ENCODE measurements at places on chromosomes 6 and 20.

DNA sequence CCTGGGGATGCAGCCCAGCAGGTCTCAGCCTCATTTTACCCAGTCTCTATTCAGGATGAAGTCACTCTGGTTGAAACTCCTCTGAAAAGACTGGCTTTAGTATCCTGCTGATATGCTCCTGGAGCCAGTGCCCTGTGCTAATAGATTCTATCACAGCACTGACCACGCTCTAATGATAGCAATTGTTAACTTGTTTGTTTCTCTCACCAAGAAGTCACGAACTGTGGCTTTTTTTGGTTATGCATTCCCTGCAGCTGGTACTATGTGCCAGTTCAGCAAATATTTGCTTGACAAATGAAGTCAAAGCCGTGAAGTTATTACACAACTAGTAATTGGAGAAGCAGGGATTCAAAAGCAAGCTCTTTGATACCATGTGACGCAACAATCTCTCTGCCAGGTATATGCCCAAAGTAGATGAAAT lies 754.6 kb downstream of the KIF16B start:
- no peak for DNase-seq

DNA sequence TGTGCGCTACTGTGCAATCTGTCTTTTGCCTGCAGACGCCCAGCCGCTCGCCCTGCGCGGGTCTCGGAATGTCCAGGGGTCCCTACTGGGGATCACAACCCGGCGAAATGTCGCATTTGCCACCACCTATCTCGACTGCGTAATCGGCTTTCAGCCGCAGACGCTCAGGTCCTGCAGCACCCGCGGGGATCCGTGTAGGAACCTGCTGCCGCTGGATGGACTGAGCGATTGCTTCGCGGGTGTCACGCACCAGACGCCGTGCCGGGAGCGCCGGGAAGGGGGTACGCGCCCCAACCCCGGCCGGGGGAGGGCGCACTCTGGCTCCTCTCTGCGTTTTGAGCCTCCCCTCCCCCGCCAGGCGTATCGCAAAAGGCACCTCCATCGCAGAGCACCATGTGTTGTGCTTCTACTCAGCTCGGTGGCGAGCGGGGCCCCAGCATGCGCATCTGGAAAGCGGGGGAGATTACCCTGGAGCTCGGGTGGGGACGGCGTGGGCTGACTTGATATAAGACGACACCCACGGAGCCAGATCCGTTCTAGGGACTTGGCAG lies 747 bp upstream of the PTPRA start:
- DNase-seq: peak; percentile 70

DNA sequence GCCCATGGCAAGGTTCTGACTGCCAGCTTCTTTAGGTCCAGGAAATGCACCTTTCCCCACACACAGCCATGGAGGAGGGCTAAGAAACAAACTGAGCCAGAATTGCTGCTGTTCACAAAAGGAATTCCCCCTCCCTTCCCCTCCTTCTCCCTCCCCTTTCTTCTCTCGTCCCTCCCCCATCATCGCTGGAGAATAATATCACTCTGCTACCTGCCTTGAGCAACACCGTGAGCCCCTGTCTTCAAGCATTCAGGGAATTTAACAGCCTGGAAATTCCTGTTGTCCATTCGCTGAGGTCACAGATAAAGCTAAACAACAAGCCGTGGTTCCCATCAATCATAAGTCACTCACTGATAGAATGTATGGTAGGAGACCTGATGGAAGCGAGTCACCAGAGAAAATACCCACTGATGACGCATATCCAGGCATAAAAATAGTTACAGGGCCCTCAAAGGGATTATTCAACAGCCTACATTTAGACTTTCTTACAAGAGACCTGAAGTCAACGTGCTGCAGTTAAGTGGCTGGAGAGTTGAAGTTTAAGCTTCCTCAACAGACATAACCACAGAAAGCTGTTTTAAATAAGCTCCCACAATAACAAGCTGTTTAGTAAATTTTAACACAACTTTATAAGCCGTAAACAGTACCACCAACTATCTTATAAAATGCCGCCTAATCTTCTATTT lies 59.7 kb downstream of the HIVEP2 start:
- DNase-seq: no peak

- no peak for DNase-seq
These were observed 45.2 kb downstream of the KIF16B start for GRCh38 chr20:16528078-16528477.

- no peak for DNase-seq
These were observed 261.2 kb upstream of the MARCKS start for GRCh38 chr6:113595911-113596376.

DNA sequence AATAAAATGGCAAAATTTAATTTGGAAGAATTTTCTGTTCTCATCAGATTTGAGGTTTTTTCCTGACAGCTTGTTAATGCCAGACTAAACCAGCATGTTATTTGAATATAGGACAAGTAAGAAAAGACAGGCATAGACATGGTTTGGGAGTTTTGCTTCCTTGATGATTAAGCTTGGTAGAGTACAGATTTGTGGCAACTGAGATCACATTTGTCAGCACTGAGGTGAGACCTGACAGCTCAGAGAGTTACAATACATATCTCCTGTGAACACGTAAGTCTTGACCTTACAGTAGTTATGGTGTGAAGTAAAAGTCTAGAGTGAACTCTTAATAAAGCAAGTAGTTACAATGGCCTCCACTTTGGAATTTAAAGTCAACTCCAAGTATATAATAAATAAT lies 34.5 kb downstream of the CENPW start:
- DNase-seq: no peak

- no peak for DNase-seq
These were observed 1.3 kb upstream of the MRS2 start for GRCh38 chr6:24401458-24401857.

GRCh38 chr6:33988121-33989015 lies 157.5 kb downstream of the GRM4 start:
- DNase-seq: no peak

GRCh38 chr6:127968394-127968793 lies 67.5 kb upstream of the THEMIS start:
- no peak for DNase-seq

GRCh38 chr20:33730946-33731692 lies 677 bp upstream of the ZNF341 start:
- no peak for DNase-seq

DNA sequence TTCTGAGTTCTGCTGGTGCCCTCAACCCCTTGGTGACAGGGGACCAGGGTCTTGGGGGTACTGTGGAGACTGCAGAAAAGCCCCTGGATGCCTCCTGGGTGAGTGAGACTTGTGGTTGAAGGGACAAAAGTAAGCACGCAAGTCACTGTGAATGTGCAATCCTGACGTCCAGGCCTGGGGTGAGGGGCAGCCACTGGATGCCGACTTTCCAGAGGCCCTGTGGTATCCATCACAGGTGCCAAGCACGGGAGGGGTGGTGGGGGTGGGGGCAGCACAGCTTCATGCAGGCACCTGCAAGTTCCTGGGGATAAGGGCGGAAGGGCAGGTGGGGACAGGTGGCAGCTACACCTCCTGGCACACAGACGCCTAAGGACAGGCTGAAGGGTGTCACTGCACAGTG lies 20.1 kb upstream of the UBE2V1 start:
- DNase-seq: no peak

DNA sequence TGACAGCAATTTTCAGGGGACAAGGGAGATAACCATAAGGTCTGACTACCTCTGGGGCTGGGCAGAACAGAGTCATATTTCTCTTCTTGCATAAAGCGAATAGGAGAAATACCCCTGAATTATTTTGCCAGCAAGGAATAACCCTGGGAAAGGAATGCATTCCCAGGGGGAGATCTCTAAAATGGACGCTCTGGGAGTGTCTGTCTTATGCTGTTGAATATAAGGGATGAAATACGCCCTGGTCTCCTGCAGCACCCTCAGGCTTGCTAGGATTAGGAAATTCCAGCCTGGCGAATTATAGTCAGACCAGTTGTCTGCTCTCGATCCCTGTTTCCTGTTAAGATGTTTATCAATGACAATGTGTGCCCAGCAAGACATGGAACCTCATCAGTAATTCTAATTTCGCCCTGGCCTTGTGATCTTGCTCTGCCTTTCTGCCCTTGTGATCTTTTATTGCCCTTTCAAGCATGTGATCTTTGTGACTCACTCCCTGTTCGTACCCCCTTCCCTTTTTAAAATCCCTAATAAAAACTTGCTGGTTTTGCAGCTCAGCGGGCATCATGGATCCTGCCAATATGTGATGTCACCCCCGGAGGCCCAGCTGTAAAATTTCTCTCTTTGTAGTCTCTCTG lies 221.6 kb upstream of the HS3ST5 start:
- no peak for DNase-seq

- no peak for DNase-seq
These were observed 28.6 kb downstream of the SPATA2 start for GRCh38 chr20:49886571-49887213.

- no peak for DNase-seq
These were observed 189.9 kb downstream of the CENPW start for GRCh38 chr6:126529637-126530362.

DNA sequence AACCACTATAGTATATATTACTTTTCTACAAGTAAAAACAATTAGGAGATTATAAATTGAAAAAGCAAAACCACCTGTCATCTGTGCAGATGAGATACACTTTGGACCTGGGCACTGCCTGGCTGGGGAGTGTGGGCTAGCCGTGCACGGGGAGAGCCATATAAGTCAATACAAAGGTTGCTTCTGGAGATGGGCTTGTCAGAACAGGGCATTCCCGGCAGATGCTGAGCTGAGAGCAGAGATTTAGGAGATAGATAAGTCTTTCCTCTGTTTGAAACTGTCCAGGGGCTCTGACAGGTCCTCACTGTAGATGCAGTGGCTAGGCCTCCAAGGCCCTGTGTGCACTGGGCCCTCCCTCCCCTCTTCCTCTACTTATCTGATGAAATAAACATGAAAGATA lies 34.5 kb downstream of the CD164 start:
- DNase-seq: no peak

DNA sequence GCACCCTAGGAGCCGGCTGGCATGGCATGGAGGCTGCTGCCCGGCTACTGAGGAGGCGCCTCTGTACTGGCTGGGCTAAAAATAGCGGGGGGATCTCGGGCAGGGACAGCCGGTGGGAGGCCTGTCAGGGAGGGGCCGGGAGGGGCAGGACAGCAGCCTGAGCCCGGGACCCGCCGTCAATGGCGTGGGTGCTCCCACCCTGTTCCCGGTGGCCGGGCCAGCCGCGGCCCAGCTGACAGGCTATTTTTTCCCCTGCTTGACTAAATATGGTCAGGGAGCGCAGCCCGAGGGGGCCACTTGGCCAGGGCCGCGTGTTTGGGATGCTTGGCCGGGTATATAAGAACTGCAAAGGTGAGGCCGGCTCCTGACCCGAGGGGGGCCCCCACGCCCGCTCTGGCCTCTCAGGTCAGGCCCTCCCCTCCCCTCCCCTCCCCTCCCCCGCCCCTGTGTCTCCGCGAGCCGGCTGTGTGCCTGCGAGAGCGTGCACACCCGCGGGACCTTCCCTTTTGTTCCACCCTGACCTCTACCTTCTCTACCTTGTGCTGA lies 74.4 kb upstream of the GATA5 start:
- DNase-seq: no peak

DNA sequence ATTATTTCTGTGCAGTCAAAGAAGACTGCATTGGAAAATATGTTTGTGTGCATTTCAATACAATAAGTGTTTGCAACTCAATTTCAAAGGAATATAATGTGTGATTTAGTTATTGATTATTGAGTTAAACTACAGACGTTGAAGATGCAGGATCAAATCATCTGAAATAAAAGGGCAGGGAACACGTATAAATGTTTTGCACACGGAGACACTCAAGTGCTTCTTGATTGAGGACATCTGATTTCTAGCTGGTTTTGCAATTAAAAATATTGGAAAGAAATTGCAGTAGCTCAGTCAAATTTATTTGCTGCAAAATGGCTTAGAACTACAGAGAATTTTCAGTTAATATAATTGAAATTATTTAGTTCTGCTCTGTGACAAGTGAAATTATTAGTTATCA lies 412.7 kb downstream of the UTRN start:
- no peak for DNase-seq

DNA sequence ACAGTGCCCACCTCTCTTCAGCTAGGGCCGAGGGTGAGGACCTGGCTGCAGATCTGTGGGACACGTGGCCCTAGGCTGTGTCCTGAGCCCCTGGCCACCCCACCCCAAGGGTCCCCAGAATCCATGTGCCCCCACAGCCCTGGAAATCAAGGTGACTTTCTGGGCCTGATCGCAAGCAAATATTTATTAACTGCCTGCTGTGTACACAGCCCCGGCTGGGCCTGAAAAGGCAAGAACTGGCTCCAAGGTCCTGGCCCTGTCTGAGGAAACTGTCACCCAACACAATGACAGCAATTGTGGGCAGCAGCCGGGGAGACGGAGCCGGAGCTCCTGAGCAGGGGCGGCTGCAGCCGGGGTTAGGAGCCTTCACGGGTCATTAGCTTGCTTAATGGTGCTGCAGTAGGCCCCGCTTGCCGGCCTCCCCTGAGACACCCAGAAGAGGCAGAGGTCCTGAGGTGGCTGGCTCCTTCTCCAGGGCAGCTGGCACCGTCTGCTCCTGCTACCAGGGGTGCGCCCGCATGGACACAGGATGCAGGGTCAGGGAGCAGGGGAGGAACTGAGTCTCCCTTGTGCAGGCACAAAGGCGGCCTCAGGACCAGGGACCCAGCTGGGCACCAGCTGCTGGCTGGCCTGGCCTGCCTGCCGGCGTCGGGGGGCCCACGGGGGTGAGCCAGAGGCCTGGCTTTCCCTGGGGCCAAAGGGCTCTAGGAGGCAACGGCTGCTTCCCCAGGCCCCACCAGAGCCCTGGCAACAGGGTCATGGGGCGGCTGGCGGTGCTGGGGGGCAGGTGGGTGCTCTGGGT lies 24.1 kb downstream of the NPEPL1 start:
- peak; percentile 16 for DNase-seq

DNA sequence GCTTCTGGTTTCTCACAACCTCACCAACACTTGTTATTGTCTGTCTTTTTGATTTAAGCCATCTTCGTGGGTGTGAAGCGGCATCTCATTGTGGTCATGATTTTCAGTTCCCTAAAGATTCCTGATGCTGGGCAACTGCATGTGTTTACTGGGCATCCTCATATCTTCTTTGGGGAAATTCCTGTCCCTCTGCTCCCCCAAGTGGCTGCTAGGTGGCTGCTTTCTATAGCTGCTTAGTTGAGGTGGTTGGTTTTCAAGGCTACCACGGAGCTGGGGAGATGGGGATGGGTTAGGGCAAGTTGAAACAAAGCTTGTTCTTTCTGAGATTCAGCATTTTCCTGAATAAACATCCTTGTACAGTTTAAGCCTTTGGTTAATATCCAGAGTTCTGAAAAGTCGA lies 403.9 kb upstream of the SULF2 start:
- DNase-seq: no peak

- DNase-seq: no peak
These were observed 752.6 kb downstream of the MAFB start for GRCh38 chr20:39936401-39936800.

GRCh38 chr6:18323935-18324705 lies 59.8 kb upstream of the DEK start:
- DNase-seq: no peak

DNA sequence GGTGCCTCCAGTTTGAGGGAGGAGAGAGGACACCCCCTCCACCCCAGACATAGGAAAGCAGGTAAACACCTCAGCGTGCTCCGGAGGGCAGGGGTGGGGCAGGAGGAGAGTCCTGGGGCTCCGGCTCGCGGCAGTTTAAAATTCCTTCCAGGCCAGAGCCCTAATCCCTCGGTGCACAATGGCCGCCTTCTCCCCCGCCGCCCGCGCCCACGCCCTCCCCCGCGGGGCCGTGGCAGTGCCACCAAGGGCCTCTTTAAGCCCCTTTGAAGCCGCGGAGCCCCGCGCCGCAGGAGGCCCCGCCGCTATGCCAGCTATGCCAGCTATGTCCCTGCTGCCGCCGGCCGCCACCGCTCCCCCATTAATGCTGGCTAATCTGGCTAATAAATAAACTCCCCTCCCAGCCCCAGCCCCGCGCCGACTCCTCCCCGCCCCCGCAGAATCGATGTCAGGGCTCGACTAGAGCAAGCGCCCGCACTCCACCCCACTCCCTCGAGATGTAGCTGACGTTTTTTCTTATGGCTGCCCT lies 125.1 kb downstream of the MRPL14 start:
- no peak for DNase-seq
